OCI-LY7 (cell line): ENCODE measurements at places on chromosomes 3 and 15.

DNA sequence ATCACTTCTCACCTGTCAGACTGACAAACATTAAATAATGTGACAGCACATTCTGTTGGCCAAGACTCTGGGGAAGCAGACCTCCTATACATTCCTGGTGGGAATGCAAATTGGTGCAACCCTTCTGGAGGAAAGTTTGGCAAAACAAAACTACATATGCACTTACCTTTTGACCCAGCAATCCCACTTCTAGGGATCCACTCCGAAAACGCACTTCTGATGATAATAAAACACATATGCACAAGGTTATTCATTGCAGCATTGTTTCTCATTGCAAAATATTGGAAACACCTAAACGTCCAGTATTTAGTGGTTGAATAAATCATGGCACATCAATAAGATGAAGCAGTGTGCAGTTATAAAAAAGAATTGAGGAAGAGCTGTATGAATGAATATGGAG lies 145.5 kb upstream of the ABHD17C start:
- no peak for DNase-seq

DNA sequence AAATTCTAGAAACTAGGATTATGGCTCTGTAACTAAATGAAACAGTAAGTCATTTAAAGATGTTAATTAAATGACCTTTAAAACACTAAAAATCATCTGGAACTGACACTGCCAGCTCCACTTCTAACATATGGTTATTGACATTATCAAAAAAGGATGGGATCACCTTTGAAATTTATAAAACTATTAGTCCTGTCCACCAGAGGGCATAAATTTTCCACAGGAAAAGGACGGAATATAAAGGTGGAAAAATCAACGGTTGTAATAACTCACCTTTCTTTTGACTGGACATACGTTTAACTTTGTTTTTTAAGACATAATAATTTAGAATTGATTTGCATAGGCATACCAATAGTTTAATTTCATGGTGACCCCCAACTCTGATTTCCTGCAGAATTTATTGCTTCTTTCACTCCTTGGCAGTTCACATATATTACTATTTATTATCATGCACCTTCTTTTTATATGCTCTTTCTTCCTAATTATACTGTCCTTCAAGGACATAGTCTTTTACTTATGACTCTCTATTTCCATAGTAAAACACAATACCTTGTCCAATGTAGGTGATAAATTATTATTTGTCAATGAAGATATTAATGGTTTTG lies 345.7 kb downstream of the CADM2 start:
- DNase-seq: no peak

GRCh38 chr3:21839176-21839575 lies 88.2 kb upstream of the ZNF385D start:
- no peak for DNase-seq

- no peak for DNase-seq
These were observed 22.0 kb upstream of the ANXA2 start for GRCh38 chr15:60419753-60420152.

- DNase-seq: no peak
These were observed 267.2 kb downstream of the FAM43A start for GRCh38 chr3:194952841-194953241.

DNA sequence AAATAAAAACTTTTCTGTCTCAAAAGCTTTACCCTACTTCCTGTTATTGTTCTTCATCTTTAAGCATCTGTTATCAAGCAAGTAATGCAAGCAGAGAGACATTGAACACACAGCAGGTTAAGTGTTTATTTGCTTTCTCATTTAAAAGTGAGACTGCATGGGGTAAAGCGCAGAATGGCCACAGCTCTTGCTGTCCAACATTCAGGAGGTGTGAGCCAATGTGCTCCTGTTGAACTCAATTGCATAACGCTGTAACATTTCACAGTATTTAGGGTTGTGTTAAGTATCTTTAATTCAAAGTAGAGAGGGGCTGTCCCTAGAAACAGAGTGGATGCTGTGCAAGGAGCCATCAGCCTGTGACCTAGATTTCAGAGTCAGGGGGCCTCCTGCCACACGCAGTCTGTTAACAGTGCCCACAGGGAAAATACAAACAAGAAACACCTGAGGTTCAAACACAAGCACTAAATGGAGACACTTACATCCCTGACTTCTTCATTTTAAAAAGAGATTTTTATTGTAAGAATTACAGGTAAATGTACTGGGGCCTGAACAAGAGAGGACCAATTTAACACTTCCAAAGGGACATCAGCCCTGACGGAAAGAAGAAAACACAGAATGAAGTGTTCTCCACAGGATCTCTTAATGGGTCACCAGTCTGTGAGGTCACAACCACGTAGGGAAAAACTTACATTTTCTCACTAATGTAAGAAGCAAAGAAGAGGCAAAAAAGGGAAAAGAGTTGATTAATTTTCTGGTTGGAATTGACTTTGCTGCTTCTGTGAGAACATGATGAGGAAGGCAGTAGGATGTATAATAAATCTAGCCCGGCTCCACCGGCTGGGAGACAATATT lies 815.1 kb downstream of the VGLL3 start:
- no peak for DNase-seq

DNA sequence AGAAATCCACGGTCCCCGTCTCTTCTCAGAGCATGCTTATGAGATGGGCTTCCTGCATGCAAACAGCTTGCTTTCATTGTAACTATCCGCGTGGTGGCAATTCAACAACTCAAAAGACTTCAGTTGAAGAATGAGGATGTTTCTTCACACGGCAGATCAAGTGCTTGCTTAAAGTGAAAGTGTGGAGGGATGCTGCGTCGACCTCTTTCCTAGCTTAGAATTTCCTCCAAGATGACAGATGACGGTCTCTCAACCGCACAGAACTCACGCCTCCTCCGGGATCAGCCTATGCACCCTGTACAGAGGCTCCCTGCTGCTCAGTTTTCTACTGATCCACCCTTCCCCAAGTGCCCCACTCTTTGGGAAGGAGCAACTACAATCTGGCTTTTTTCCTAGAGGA lies 47.8 kb downstream of the PCSK6 start:
- no peak for DNase-seq

GRCh38 chr15:86765281-86765680 lies 685.6 kb downstream of the AGBL1 start:
- no peak for DNase-seq

GRCh38 chr15:44160796-44161195 lies 34.3 kb downstream of the FRMD5 start:
- no peak for DNase-seq

DNA sequence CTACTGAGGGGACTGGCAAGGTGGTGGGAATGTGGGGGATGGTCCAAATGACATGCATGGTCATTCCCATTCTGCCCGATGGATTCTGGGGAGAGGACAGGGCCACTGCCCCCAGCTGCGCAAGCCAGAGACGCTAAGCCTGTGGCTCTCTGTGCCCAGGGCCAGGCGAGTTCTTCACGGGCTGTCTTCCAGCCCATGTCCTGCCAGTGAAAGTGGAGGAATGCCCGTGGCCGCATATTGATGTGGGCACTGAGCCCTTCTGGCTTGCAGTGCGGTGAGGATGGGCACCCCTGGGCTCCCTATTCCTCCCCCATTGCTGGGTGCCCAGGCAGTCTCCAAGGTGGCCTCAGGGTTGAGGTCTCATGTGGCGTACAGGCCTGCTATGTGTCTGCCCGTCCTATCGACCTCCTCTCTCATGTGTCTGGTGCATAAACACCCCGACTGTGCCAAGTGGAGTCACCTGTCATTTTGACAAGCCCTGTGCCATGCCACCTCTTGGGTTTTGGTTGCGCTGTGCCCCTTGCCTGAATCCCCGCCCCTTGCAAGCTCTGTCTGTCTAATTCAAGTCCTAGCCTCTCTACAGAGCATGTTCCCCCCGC lies 116.8 kb downstream of the TMEM266 start:
- no peak for DNase-seq

DNA sequence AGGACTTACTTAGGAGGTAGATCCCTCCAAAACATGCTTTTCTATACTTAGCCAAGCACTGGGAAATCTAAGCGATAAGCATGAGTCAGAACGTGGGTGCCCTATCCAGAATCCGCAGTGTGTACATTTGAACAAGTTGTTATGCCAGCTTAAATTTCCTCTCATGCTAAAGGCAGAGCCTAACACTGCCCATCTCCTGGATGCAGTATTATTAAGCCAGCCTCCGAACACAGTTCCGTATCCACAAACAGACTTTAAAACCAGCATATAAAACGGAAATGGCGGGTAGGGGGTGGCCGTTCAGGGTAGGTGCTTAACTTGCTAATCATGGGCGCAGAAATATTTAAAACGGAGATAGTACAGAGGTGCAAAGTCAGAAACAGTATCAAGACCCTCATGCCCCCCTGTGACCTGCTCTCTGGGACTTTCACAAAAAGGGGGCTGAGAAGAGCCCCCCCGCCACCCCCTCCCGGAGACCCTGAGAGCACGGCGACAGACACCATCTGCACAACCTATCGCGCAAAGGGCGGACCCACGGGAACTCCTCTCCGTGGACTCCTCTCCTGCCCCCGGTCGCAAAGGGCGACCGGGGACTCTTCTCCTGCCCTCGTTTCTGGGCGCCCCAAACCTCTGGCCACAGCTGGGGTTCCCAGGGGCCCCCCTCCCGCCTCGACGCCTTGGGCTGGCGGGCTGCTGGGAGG lies 889 bp upstream of the LRRIQ4 start:
- DNase-seq: peak; percentile 47

DNA sequence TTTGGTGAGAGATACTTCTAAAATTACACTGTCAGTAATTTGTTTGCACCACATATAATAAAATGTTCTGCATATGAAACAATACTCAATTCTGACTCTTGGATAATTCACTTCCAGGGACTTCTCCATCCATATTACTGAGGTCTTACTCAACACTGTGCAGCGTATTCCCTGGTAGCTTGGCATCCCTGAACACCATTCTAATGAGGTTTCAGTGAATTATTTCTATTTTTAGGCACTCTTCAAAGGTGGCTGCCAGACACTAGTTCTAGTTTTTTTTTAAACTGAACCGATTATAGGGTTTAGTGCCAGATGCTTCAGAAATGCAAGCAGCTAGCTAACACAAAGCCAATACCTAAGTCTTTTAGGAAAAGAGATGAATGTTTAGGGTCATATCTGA lies 283.3 kb downstream of the FEZF2 start:
- no peak for DNase-seq

DNA sequence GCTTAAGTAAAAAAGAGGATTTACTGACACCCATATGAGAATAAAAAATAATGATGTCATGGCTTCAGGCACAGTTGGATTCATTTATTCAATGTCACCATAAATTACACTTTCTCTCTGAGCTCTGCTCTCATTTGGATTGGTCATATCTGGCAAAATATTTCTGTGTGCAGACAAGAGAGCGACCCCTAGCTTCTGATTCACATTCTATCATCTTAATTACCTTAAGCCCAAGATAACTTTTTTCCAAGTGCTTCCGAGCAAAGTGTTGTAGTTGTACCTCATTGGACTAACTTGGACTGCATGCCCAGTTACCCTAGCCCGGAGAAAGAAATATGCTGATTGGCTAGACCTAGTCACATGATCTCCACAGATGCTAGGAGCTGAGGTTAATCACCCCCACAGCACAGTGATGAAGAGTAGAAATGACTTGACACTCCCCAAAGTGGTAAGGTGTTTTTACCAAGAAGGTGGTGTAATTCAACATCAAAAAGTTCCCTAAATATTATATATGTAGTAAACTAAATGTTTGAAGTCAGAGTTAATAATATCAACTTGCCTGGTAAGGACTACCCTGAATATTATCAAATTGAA lies 552.2 kb upstream of the SUCLG2 start:
- DNase-seq: peak; percentile 26

- no peak for DNase-seq
These were observed 30.1 kb upstream of the CERS3 start for GRCh38 chr15:100558771-100559254.

DNA sequence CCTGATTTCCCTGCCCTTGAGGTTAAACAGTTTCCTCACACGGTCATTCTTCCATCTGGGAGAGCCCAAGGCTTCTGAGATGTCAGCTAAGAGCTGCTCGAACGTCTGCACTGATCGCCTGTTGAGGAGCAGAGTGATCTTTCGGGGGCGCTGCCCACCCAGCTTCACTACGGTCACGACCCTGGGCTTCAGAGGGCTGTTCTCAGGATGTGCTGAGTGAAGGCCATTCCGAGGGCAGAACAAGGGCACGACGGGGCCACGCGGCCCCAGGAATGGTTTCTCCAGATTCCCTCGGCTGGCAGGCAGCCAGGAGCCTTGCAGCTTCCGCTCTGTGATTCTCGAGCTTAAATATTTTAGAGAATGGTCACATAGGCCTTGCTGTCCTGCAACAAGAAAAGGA lies 25.7 kb downstream of the DCLK3 start:
- DNase-seq: no peak

- peak; percentile 21 for DNase-seq
These were observed 23.8 kb upstream of the ZNF148 start for GRCh38 chr3:125398952-125399351.

DNA sequence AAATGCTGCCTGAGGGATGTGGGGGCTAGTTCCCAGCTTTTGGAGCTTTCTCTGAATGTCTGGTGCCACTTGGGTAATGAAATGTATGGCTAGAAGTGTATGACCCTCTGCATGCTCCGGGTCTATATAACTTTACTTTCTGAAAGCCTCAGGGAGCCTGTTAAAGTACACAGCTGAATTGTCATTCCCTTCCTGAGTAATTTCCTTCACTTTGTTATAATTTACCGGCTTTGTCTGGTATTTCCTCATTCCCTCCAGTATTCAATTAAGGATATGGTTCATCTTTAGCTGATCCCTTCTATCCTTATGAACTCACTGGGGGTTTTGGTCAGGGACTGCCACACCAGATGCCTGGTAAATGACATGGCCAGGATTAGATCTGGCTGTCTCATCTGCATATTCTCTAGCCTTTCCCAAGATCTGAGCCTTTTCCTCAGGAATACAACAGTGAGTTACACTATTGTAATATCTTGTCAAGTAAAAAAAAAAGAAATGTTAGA lies 620.3 kb downstream of the ZPLD1 start:
- no peak for DNase-seq

GRCh38 chr3:184448321-184449160 lies 68.7 kb downstream of the CHRD start:
- no peak for DNase-seq

- DNase-seq: no peak
These were observed 122.2 kb downstream of the CMSS1 start for GRCh38 chr3:99939876-99940275.

GRCh38 chr3:44208568-44208967 lies 33.1 kb upstream of the TOPAZ1 start:
- no peak for DNase-seq

- no peak for DNase-seq
These were observed 14.8 kb downstream of the ANXA2 start for GRCh38 chr15:60382773-60383674.
